Hair follicular keratinocyte (primary cell): ENCODE measurements at places on chromosomes 11 and 22. TPM values are rescaled to one million over a fixed set of nuclear protein-coding genes. Genes with fewer than 3 reads are reported as not detected.

Gene ABCC8
- not detected in 2 replicates for total RNA-seq

Gene GLB1L3
- 0.70 and 2.3 TPM in 2 replicates for total RNA-seq

Gene C11orf54
- total RNA-seq = 3.5 and 3.7 TPM in 2 replicates

Gene RIC3
- total RNA-seq = 0.16 TPM in 1 of 2 replicates, not detected in the other

Gene C1QTNF4
- total RNA-seq = 0.08 and 0.16 TPM in 2 replicates

Gene APOL2
- 8.6 and 10.6 TPM in 2 replicates for total RNA-seq

Gene OR52I1
- not detected in 2 replicates for total RNA-seq

Gene DNAL4
- 18.8 and 23.2 TPM in 2 replicates for total RNA-seq

Gene SIPA1
- 19.0 and 19.4 TPM in 2 replicates for total RNA-seq

Gene OR6A2
- total RNA-seq = not detected in 2 replicates

Gene SLC7A4
- total RNA-seq = 0.23 and 0.47 TPM in 2 replicates

Gene UBQLN3
- total RNA-seq = not detected in 2 replicates

Gene OPCML
- total RNA-seq = not detected in 2 replicates

Gene PATE2
- total RNA-seq = not detected in 2 replicates

Gene CLDN5
- not detected in 2 replicates for total RNA-seq

Gene RIMBP3C
- total RNA-seq = not detected in 2 replicates

Gene KCNJ11
- not detected in 2 replicates for total RNA-seq

Gene GVQW3
- total RNA-seq = 0.16 and 0.38 TPM in 2 replicates

Gene BAIAP2L2
- 7.1 and 16.0 TPM in 2 replicates for total RNA-seq

Gene C11orf86
- total RNA-seq = not detected in 2 replicates
